ENCODE measurements at places on chromosomes 12 and 14.

- DNase-seq, result no peak
These were observed 42.2 kb upstream of the CRACR2A start for GRCh38 chr12:3795066-3795465.

DNA sequence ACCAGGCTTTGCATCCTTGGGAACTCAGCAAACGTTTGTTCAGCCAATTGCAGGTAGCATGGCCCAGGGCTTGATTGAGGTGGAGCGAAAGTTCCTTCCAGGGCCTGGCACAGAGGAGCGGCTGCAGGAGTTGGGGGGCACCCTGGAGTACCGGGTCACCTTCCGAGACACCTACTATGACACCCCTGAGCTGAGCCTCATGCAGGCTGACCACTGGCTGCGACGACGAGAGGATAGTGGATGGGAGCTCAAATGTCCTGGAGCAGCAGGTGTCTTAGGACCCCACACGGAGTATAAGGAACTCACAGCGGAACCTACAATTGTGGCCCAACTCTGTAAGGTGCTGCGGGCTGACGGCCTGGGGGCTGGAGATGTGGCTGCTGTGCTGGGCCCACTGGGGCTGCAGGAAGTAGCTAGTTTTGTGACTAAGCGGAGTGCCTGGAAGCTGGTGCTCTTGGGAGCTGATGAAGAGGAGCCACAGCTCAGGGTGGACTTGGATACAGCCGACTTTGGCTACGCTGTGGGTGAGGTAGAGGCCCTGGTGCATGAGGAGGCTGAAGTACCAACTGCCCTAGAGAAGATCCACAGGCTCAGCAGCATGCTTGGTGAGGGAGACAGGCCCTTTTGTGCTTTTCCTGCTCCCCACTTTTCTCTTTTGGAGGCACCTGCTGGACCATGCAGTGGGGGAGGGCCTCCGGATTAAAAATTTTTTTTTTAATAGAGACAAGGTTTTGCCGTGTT is 799 bp downstream of the THTPA start:
- DNase-seq, result no peak

DNA sequence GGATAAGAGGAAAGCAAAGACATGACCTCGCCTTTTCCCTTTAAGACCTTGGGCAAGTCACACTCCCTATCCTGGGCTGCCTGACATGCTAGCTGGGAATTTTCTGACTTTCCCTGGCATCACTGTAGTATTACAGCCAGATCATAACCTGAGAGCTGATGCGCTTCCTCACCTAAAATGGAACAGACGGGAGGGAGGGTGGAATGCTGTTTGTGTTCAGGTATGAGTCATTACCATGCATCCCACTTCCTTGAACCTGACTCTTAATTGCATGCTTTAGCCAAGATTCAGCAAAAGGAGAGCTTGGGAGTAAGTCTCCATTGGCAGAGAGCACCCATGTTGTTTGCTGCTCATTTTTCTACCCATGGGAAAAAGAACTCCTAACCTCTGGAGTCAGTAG is 156.5 kb downstream of the KCNK10 start:
- DNase-seq, result no peak

DNA sequence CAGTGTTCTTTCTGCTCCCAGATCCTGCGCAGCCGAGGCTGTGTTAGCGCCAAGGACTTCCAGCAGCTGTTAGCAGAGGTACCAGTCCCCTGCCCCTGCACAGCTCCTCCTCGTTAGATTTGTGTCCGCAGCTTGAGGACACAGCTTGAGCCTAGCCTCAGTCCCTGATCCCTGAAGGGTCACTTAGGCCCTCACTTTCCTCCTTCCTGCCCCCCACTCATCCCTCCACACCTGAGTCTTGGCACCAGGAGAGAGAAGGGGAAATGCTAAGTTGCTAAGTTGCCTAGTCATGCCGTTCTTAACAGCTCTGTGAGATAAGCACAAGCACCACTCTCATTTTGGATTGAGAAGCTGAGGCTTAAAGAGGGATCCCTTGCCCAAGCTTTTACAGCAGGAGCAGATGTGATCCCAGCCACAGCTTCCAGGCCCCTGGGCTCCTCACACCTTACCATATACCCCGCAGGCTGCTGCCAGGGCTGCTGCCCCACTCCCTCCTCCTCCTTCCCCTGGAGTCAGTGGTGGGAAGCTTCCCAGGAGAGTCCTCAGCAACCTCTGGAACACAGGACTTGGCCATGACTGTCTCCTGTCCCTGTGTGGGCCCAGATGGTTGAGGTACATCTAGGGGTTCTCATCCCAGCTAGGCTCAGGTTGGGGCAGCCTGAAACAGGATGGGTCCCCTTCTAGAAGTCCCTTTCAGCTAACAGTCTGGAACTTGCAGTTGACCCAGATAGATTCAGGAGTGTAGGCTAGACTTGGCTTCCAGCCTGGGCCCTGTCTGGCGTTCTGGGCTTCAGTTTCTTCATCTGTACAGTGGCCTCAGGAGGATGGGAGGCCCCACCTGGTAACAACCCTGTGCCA is 975 bp downstream of the OGFOD2 start:
- no peak for DNase-seq

GRCh38 chr12:25578411-25579143 is 25.5 kb upstream of the LMNTD1 start:
- no peak for DNase-seq

DNA sequence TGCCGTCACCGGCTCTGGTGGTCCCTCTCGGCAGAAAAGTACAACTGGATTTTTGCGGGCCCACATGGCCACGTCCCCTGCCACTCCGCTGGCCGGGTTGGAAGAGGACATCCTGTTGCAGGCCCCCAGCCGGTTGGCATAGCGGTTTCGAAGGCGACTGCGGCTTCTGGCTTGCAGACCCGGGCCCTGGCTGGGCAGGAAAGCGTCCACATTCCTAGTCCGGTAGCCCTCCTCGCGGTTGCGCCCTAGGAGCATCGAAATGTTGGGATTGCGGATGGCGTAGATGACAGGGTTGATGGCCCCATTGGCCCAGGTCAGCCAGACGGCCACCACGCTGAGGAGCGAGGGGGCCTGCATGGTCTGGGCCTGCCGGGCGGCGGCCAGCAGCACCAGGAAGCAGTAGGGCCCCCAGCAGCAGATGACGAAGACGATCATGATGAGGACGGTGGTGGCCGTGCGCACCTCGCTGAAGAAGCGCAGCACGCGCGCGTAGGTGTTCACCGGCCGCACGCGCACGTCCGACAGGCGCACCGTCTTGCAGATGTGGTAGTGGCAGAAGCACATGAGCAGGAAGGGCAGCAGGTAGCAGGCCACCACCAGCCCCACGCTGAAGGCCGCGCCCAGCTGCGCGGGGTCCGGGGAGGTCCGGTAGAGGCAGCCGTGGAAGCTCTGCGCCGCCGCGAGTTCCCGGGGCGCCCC is 1.2 kb downstream of the GPR135 start:
- DNase-seq, result peak; percentile 44

DNA sequence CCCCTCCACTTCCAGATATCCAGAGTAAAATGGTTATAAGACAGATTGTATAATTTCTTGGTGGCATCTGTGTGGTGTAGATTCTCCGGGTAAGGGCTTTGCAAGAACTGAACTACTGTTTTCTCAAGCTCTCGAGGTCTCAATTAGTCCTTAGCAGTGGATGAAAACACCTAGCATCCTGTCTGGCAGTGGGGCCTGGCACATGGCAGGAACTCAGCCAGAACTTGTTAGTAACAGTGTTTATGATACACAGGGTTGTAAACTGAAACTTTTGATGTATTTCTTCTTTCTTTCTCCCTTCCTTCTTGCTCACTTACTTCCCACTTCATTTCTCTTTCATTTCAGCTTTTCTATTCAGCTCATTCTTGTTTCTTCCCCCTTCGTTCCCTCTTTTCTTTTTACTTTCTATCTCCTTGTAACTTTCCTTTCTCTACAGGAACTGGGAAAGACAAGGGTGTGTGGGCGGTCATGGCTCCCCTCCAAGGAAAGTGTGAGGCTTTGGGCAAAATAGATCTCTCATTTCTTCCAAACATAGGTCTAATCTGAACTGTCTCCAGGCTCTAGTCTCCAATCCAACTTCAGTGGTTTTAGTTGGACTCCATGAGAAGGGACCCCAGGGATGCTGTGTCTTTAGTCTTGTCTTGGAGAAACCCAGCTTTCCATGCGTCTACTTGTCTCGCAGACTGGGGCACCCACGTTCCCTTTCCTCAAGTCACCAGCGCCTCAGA is 159.7 kb downstream of the PAH start:
- DNase-seq, result no peak

DNA sequence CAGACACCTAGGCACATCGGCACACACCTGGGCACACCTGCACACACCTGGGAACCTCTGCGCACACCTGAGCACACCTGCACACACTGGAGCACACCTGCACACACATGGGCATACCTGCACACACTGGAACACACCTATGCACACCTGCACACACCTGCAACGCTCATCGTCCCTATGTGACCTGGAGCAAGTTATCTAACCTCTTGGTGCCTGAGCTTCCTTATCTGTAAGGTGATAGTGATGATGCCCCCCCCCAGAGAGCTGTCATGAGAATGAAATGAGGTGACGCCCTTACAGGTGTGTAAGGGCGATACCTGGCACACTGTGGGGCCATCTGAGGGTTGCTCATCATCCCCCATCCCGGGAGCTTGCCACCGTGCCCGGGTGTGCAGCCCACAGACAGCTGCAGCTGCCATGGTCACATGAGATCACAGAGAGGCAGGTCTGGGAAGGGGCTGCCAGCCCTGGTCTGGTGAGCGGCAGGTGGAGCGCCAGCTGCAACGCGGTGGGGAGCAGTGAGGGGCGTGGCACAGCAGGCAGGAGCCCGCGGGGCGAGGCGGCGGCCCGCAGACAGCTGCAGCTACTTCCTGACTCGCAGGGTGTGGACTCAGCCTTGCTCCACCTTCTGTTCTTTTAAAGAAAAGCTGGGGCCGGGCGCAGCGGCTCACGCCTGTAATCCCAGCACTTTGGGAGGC is 59.9 kb upstream of the FBRSL1 start:
- peak; percentile 35 for DNase-seq

GRCh38 chr14:68137704-68138619 is 318.4 kb downstream of the RAD51B start:
- peak; percentile 9 for DNase-seq

- no peak for DNase-seq
These were observed 3.5 kb downstream of the TEDC1 start for GRCh38 chr14:105494606-105494929.

GRCh38 chr14:23217032-23218020 is 20.4 kb upstream of the RNF212B start:
- DNase-seq, result no peak

DNA sequence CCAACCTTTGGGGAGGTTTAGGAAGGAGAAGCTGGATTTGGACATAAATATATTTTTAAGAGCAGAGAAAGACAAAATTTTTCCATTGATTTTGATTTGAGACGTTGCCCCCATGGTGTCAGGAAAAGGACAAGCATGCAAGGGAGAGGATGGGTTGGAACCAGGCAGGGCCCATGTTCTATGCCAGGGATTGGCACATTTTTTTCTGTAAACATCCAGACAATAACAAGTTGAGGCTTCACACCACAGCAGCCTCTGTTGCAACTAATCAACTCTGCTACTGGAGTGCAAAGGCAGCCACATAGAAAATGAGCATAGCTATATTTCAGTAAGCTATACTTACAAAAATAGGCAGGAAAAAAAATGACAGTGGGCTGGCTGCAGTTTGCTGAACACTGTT is 44.7 kb downstream of the NR1H4 start:
- no peak for DNase-seq

- DNase-seq, result no peak
These were observed 86.3 kb downstream of the EML5 start for GRCh38 chr14:88706425-88706824.

DNA sequence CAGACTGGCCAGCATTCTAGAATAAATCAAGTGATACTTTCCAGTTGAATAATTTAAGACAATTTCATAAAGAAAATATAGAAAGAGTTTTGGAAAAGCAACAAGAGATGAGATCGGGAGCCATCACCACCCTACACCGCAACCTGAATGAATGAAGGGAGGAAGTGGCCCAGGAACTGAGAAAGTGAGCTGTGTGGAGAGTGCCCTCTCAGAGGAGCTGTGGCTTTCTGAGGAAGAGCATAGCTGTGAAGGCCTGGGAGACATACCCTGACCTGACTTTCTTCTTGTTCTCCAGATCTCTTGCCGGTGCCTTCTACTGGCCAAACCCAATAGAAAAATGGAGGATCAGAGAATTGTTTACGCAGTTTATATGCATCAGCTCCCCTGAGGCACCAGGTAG is 79.3 kb upstream of the TSPAN8 start:
- DNase-seq, result no peak

GRCh38 chr14:42111355-42111754 is 504.7 kb downstream of the LRFN5 start:
- DNase-seq, result no peak

DNA sequence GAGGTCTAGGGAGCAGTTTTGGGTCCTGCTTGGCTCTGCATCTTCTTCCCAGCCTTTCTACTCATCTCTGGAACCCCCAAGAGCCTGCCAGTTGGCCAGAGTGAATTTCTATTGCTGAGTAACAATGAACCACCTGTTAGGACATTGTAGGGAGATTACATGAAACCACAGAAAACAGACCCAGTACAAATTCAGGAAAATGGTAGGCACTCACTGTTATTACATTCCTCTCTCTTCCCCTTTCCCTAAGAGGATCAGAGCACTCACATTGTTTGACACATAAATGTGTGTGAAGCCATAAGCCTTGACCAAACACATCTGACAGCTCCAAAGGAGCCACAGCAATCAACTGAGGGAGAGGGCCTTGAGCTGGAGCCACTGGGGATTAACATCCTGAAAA is 216.1 kb downstream of the TMEM132D start:
- DNase-seq, result no peak

DNA sequence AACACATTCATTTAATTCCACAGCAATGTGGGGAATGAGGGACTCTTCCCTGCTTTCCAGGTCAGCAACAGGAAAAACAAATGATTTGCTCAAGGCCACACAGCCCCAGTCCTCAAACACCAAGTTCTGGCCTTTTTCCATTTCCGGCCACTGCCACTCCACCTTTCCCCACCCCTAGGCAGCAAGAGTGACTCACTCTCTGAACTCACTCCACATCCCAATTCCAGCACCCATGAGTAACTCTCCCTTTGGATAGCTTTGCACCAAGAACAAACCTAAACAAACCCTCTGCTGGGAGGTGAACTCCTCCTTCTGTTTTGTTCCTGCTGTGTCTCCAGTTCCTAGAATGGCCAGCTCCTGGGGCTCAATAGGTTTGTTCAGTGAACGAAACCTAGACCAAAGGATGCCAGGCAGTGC is 30.4 kb upstream of the PLEKHG6 start:
- no peak for DNase-seq

DNA sequence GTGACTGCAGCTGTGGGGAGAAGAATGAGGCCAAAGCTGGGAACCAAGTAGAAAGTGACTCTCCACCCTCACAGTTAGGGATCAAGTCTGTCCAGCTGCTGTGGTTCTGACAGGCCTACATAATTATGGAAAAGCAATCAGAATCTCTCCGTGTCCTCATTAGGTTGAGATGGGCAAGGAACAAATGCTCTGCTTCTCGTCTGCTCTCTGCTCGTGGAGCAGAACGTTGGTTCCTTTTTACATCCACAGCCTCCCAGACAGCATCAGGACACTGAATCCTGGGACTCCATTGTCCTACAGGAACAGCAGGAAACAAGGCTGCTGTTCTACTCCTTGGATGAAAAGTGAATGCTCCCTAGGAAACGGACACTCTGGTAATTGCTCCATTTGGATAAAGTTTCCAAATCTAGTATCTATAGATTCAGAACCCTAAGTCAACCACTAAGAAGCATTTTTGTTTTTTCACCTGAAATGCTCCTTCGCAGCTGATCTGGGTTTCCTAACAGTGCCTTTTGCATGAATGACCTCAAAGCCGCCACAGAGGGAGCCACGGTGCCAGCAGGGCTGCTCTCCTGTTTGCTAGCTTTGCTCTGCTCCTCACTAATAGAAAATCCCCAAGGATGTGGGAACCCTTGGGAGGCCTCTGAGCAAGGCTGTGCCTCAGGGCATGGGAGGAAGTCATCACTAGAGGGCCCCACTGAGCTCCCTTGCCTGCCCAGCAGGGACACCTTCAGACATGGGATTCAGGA is 102.0 kb downstream of the EGLN3 start:
- peak; percentile 37 for DNase-seq

All from activated CD4-positive, alpha-beta T cell treated with anti-CD3 and anti-CD28 coated beads, Interleukin-2, amount 50 U/mL, for 48 hours (primary cell).